ENCODE measurements at places on chromosomes 1 and 21.

DNA sequence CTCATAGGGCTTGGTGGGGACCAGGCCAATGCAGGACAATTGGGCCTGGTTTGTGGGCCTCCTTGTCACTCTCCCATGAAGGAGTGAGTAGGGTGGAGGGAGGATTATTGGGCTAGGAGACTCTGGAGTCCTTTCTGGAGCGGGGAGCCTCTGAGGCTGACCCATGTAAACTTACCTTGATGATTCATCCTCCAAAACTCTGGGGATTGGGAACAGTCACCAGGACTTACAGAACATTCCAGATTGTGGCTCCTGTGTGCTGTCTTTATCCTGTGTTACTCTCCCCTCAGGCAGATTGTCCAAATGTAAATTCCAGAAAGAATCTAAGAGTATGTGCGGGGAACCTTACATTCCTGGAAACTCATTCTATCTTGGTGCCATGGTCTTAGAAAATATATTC, 197.6 kb downstream of the CAMTA1 start:
- no peak for DNase-seq

- no peak for DNase-seq
These were observed 18.8 kb downstream of the NEK7 start for GRCh38 chr1:198175423-198176170.

GRCh38 chr1:24266398-24266941, 52.7 kb upstream of the GRHL3 start:
- peak; percentile 94 for DNase-seq

GRCh38 chr1:204524986-204525385, 8.8 kb downstream of the MDM4 start:
- DNase-seq, result no peak

Data from AG08395 (cell line).